Peyer's patch (tissue), 4 donors: ENCODE measurements at places on chromosomes 5 and 9. TPM values are rescaled to one million over a fixed set of nuclear protein-coding genes. Genes with fewer than 3 reads are reported as not detected.

GRCh38 chr9:110891760-110892159 is 146.5 kb downstream of the LPAR1 start:
- H3K4me1 ChIP-seq = peaks cover 7% of the 10 kb centered on the region
- DNase-seq = no peak
- no peaks in the 10 kb centered on the region for H3K27me3 ChIP-seq
- no peak overlapping the region for H3K27ac ChIP-seq
- no peak overlapping the region for H3K4me3 ChIP-seq

MAP3K1 gene
- 12.8 TPM for total RNA-seq

TIMD4 gene
- total RNA-seq = not detected

DNA sequence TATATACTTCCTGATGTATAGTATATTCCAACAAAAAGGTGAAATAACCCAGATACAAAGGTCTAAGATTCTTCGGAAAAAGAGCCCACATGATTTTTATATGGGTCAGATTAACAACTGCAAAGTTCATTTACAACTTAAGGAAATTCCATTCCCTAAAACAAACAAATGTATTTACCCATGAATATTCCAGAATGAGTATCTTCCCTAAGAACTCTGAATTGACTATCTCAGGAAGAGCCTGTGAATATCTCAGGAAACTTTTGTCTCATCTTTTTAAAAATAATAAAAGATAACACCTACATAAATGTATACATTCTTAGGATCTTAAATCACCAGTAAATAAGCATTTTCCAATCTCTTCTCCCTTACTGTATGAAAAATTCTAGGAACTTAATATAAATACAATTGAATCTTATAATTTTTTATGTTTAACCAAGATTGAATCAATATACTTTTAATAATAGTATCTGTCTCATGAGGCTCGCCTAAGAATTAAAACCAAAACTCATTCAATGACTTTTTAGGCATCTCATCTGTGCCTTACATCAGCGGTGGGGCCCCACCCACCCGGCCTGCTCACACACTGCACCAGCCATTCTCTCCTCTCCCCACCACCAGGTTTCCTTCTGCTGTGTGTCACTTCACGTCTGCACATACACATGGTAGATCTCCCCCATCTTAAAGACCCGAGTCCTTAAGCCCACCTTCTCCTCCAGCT is 78.1 kb downstream of the RAPGEF1 start:
- no peaks in the 10 kb centered on the region for H3K36me3 ChIP-seq
- no peak overlapping the region for H3K27ac ChIP-seq
- no peaks in the 10 kb centered on the region for H3K27me3 ChIP-seq

- no peaks in the 10 kb centered on the region for H3K27me3 ChIP-seq
- no peaks in the 10 kb centered on the region for H3K36me3 ChIP-seq
- no peak for DNase-seq
- H3K4me3 ChIP-seq = no peak overlapping the region
- H3K4me1 ChIP-seq = no peaks in the 10 kb centered on the region
These were observed 291.1 kb downstream of the CCDC171 start for GRCh38 chr9:15843931-15844330.

SLC45A2 gene
- total RNA-seq = not detected

DNA sequence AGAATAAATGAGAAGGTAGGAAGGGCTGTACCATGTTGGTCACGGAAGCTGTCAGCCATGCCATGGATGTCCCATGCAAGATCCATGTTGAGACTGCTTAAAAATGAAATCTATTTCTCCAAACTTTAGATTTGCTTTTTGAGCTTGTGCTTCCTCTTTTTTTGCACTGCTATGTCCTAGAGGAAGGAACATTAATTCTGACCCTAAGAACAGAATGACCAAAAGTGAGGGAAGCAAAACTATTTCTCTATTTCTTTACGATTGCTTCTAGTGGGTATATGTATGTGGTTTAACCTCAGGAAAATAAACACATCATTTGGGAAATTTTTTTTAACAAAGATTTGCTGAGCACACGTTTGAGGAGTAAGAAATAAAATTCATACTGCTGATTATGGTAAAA is 84.6 kb downstream of the USP20 start:
- H3K4me3 ChIP-seq = no peak overlapping the region
- no peaks in the 10 kb centered on the region for H3K27me3 ChIP-seq
- H3K4me1 ChIP-seq = no peaks in the 10 kb centered on the region

DNA sequence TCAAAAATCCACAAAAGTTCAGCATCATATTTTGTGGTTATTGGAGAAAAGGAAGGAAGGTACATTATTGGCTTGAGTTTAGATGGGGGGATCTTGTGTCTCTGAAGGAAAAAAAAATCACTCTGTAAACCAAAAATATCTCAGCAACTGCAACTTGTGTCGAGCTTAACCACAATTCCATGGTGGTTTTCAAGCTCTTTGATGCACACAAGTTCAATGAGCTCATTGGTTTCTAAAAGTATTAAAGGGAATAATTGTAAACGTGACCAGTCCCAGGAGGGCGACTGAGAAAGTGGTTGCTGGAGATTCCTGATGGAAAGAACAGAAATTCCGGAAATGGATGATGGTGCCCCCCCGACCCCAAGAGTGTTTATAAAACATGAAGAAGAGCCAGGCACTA is 173.8 kb downstream of the PSAT1 start:
- H3K27ac ChIP-seq = no peak overlapping the region
- no peaks in the 10 kb centered on the region for H3K27me3 ChIP-seq
- H3K4me1 ChIP-seq = no peaks in the 10 kb centered on the region
- DNase-seq = no peak

PAEP gene
- total RNA-seq = not detected

- no peaks in the 10 kb centered on the region for H3K4me1 ChIP-seq
- no peak overlapping the region for H3K27ac ChIP-seq
- H3K4me3 ChIP-seq = no peak overlapping the region
These were observed 31.4 kb downstream of the HMGCR start for GRCh38 chr5:75368391-75368790.

DNA sequence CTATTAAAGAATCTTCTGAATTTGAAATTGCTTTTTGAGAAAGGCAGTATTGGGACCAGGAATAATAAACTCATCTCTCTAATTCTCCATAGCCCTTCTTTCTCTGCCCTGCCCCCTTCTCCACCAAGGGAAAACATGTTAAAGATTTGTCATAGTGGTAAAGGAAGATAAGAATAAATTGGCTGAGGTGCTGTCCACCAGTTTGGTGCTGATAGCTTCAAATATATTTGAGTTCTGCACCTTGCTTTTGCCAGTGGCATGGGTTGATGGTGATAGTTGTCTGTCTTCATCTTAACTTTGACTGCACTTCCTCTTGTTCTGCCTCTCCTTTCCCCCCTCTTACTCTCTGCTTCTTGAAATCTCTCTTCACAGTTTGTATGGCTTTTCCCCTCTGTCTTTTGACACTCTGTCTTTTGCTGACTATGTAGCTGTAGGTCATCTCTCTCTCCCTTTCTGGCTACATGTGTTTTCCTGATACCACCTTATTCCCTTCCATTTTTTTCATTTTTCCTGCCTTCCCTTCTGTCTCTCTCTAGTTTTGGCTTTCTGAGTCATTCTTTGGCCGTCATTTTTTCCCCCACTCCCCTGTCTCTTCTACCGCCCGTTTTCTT is 56.6 kb downstream of the NDUFS4 start:
- no peak overlapping the region for H3K4me3 ChIP-seq
- no peaks in the 10 kb centered on the region for H3K4me1 ChIP-seq
- H3K27ac ChIP-seq = no peak overlapping the region

DNA sequence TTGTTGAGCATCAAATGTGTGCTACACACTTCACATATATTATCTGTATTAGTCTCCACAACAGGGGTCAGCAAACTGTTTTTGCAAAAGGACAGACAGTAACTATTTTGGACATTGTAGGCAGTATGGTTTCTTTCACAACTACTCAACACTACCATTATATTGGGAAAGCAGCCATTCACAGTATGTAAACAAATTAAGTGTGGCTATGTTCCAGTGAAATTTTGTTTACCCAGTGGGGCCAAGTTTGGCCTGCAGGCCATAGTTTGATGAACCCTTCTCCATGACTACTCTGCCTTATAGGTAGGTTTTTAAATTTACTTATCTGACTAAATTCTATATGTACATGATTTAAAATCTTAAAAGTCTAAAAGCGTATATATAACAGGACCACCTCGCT is 13.0 kb upstream of the FAM151B start:
- no peaks in the 10 kb centered on the region for H3K4me1 ChIP-seq
- no peaks in the 10 kb centered on the region for H3K27me3 ChIP-seq
- DNase-seq = no peak
- no peak overlapping the region for H3K27ac ChIP-seq
- no peaks in the 10 kb centered on the region for H3K36me3 ChIP-seq
- H3K4me3 ChIP-seq = no peak overlapping the region

- no peaks in the 10 kb centered on the region for H3K36me3 ChIP-seq
- H3K27me3 ChIP-seq = no peaks in the 10 kb centered on the region
- H3K27ac ChIP-seq = peak overlapping the region; percentile 56
- H3K4me3 ChIP-seq = no peak overlapping the region
These were observed 294.3 kb downstream of the TLE1 start for GRCh38 chr9:81394881-81395675.
